AG04449 (cell line): ENCODE measurements at places on chromosomes 7 and 10.

DNA sequence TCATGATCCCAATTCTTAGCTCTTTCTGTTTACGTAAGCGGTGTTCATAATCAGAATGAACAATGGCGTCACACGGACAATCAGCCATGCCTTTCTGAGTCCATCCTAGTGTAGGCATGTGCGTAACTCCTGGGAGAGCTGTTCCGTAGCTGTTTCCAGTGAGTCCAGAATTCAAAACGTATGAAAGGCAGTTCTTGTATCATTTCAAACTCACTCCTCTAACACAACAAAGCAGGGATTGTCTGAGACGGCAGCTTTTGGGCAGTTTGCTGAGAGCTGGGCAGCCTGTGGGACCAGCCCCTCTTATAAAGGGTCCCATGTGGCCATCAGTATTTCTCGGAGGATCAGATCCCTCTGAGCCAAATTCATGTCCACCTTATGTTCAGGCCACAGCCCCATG, 43.4 kb downstream of the PSPH start:
- DNase-seq = no peak

- DNase-seq = no peak
These were observed 244.7 kb upstream of the RHOBTB1 start for GRCh38 chr10:61188691-61189090.

- DNase-seq = no peak
These were observed 202.7 kb downstream of the FAM107B start for GRCh38 chr10:14571866-14572507.

DNA sequence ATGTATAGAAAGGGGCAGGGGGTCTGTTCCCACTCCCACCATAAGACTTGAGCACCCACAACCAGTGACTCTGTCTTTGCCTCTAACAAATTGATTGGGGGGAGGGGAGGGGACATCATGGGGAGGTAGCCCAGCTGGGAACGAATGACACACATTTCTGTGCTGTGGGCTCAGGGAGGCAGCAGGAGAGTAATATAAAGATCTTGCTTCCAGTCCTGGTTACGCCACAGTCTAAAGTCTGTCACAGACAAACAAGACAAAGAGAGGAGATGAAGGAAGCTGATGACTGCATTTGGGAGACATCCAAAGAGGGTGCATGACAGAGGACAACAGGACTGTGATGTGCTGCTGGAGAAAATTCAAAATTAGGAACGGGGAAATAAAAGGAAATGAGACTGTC, 153.9 kb downstream of the ACTR3B start:
- DNase-seq = no peak

DNA sequence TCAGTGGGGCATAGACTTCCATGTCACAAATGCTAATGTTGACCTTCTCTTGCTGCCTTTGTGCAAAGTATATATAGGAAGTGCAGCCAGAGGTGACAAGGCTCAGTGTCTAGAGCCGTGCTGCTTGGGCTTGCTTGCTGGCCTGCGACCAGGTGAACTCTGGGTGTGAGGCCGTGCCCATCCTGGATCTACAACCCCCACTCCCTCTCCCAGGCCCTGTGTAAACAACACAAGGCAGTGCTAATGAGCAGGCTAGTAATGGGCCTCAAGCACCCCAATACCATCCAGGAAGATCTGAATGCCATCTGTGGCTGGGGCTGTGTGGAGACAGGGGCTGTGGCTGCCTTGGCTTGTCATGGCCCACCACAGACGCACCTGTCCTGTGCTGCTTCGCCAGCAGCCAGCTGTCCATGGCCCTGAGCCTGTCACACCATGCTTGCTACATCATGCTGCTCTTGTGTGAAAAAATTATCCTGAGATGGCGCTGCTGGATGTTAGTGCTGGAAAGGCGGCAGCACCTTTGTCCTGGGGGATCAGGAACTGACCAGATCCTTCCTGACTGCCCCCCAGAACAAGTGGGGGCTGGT, 107.6 kb upstream of the ZNF92 start:
- DNase-seq = no peak

- DNase-seq = no peak
These were observed 6.1 kb upstream of the PILRA start for GRCh38 chr7:100367251-100367620.

DNA sequence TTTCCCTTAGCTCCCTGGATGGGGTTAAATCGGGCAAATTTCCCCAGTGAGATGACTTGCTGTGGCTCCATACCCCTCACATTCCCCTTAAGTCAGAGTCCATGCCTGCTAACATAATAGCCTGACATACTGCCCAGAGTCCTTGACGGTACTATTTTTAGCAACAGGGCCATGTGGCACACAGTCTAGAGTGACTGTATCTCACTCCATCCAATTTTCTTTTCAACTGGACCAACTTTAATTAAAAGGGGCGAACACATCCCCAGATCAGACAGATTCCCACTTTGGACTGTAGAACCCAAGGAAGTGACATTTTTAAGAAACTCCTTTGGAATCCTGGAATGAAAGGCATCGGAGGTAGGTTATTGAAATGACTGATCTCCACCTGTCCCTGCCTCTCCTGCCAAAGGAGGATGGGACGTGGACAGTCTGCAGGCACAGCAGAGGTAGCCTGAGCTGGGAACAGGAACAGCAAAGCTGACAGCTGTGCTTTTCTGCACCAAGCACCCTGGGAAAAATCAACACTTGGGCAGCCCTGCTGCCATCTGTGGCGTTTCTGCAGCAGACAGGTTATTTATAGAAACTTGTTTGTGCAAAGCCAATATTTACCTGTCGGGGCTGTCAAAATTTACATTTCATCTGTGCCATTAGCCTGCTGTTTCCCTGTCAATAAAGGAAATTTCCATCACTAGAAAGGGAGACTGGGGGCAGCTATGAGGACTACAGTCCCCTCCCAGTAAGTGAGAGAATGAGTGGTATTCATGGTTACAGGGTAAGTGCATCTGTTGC, 221.5 kb upstream of the AOAH start:
- no peak for DNase-seq

- DNase-seq = no peak
These were observed 239.5 kb upstream of the FOXP2 start for GRCh38 chr7:114175125-114175524.
